NCI-H524 (cell line): ENCODE measurements at places on chromosomes 2 and 18.

- no peak for DNase-seq
Measured at GRCh38 chr2:88933091-88933490, 241.6 kb downstream of the RPIA start.

DNA sequence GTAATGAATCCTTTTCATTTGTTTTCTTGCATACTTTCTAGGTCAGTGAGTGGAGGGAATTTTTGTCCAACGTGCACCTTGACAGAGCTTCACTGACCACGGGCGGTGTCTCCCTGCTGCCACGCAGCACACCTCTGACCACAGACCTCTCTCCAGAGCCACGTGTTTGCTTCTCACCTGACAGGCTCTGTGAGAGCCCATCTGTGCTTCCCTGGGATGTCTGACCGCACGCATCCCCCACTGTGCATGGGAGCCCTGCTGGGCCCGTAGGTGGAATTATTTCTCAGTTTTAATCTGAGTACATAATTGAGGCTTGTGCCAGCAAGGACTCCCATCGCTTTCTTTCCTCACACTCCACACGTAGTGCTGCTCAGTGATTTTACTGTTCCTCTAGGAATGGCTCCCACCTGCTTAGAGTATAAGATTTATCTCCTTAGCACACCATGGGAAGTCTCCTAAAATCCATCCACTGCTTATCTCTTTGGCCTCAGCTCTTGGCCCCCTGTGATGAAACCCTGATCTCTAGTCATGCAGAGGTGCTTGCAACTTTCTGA lies 482.6 kb downstream of the TSN start:
- DNase-seq: peak; percentile 74

DNA sequence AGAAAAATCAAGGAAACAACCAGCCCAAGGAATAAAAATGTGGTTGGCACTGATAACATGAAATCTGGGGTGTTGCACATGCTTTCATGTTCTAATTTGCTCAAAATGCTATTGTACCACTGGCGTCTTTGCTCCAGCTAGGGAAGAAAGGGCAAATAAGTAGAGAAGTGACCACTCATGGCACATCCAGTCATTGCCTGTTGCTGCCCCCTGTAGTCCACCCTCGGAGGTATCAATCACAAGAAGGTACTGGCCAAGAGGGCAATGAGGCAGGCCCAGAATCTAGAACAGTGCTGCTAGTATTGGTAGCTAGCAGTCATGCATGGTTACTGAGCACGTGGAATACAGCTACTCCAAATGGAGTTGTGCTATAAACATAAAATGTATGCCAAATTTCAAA lies 213.4 kb downstream of the CDCA7 start:
- peak; percentile 14 for DNase-seq

DNA sequence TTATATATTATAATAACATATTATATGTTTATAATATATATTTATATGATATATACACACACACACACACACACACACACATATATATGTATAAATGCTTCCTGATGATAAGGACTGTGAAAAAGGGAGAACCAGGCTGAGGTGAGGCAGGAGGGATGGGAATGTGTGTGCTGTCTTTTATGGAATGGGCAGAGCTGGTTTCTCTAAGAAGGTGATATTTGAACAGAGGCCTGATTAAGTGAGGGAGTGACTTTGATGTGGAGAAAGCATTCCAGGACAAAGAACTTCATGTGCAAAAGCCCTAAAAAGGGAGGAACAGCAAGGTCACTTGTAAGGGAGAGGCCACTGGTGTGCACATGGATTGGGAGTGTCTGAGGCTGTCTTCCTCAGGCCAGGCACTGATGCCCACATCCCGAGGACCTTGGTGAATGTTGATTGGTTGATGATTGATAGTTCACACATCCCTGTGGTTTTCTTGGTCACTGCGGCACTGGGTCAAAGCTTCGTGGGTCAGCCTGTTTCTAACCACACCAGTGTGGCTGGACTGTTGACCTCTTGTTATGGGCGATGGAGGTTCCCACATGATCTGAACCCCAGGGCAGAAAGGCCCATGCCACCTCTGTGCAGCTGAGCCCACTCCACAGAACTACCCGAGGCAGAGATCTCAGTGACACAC lies 196.9 kb downstream of the MYCN start:
- DNase-seq: no peak

GRCh38 chr2:5867056-5867455 lies 174.9 kb downstream of the SOX11 start:
- no peak for DNase-seq

DNA sequence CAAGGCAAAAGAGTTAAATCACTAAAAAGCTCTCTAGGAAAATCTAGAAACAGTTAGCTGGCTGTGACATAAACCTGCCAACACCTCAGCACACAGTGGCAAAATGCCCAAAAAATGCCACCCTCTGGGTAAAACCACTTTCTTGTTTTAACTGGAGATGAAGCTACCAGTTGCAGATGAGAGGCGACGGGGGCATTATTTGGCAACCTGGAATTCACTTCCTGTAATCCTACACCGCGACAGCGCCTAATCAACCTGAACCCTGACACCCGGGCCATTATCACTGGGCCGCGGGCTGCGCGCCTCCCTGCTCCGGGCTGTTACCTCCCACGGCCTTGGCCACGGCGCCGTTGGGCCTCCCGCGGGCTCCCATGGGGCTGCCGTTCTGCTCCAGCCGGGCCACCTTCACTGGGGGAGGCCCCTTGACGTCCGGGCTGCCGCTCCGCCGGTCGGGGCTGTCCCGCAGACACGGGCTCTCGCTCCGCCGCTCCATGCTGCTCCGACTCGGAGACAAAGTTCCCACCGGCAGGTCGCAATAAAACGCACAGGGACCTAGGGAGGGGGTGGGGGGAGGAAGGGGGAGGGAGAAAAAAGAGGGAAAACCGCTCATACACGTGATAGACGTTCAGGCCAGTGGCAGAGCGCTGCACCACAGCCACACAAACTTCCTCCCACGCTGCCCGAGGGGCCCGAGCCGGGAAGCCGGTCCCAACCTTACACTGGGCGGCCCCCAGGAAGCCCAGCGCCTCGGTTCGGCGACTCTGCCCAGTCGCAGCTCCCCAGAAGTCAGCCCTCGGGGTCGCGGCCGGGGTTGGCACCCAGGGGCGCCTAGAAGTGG lies 2.0 kb downstream of the SATB2 start:
- DNase-seq: no peak

GRCh38 chr2:36406296-36406695 lies 50.7 kb downstream of the CRIM1 start:
- DNase-seq: no peak

- no peak for DNase-seq
Measured at GRCh38 chr2:6826081-6826913, 39.4 kb downstream of the CMPK2 start.

- no peak for DNase-seq
Measured at GRCh38 chr2:26941486-26941885, 29.0 kb upstream of the MAPRE3 start.

GRCh38 chr18:59048048-59048363 lies 91.7 kb upstream of the SEC11C start:
- no peak for DNase-seq

GRCh38 chr2:95271381-95271971 lies 2.8 kb upstream of the PROM2 start:
- DNase-seq: no peak

DNA sequence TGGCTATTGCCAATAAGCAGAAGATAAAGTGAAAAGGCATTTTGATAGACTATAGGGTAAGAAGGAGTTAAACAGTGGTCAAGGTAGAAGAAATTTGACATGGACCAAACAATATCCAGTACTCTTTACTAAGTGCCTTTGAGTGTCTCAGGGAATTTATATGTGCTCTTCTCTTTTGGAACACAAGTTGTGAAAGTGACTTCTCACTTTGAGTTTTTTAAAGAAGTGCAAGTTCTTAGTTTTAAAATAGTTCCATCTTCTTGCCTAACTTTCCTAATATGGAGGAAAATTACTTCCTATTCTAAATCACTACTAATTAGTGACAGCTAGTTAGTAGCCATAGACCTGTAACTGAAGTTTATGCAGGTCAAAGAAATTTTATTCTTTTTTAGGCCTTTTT lies 63.4 kb downstream of the AFTPH start:
- DNase-seq: no peak

DNA sequence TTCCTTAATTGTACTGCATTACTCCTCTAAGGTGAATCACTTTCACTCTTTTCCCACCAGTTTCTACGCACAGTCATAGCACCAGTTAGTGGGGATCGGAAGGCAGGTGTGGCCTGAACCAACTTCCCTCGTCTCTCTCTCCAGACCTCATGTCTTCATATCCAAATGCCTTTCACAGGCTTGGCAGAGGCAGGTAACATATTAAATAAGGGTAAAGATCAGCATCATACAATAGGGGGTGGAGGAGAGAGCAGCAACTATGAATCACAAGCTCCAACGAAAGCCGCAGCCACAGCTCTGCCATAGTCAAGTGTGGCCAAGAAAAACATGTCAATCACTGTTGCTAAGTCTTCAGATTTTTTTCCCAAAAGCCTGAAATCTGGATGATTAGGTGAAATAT lies 40.3 kb downstream of the AP1S3 start:
- DNase-seq: no peak

DNA sequence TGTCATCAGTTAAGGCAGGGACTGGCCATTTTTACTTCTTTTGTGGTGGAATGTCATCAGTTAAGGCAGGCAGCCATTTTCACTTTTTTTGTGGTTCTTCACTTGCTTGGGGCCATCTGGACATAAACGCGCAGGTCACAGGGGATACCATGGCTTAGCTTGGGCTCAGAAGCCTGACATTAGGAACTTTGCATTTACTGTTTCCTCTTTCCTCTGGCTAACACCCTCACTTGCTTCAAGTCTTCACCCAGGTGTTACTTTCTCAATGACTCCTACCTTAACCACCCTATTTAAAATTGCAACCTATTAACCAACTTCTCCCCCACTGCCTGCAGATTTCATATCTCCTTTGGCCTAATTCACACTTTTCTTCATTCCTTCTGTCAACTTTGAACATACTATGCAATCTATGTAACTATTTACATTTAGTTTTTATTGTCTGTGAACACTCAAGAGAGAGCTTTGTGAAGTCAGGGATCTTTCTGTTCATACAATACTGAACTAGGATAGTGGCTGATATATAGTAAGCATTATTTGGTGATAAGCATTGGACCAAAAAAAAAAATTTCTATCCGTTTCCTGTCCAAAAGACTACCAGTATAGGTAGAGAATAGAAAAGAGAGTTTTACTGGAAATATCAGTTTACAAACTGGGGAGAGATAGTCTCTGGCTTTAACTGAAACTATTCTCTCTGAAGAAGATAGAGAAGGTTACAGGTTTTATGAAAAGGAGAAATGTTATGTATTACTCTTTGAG lies 600.1 kb upstream of the ZNF804A start:
- DNase-seq: no peak

DNA sequence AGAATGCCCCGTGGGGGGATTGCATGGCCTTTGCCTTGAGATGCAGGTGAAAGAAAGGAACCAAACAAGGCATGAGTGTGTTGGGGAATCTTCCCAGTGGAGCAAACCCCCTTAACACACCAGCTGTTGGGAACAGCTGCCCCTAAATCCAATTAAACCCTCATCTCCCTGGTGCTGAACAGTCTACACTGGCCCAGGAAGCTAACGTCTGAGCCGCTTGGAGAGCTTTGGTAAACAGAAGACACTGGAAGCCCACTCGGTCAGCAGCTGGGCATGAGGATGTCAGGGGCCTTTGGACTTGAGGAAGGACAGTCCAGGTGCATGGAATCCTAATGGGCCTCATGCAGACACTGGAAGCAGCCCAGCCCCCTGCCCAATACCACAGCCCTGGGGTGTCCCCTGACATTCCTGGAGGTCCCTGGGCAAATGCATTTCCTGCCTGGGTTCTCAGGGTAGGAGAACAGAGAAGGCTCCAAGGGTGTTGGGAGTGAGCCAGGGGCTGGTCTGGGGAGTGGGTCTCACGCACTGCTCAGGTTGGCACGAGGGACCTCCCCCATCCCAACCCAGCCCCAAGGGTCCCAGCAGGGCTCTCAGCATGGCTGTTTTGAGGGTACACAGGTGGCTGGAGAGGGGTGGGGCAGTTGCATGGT lies 37.7 kb downstream of the GBX2 start:
- peak; percentile 81 for DNase-seq

- peak; percentile 16 for DNase-seq
Measured at GRCh38 chr2:75560768-75561565, at the start of gene EVA1A. Gene EVA1A (minus strand): TSS chr2:75560939. CDS start chr2:75518140, 42,799 bp downstream.

GRCh38 chr2:32777714-32778113 lies 149.9 kb downstream of the TTC27 start:
- no peak for DNase-seq

DNA sequence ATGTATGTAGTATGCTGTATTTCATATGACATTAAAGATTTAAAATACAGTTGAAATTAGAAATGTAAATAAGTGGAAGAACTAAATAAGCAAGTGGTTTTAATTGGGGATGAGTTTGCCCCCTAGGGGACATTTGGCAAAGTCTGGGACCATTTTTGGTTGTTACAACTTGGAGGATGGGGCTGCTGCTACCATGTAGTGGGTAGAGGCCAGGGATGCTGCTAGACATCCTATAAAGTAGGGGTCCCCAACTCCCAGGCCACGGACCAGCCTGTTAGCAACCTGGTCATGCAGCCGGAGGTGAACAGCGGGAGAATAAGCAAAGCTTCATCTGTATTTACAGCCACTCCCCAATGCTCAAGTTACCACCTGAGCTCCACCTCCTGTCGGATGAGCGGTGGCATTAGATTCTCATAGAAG lies 27.9 kb upstream of the ASNSD1 start:
- DNase-seq: no peak

DNA sequence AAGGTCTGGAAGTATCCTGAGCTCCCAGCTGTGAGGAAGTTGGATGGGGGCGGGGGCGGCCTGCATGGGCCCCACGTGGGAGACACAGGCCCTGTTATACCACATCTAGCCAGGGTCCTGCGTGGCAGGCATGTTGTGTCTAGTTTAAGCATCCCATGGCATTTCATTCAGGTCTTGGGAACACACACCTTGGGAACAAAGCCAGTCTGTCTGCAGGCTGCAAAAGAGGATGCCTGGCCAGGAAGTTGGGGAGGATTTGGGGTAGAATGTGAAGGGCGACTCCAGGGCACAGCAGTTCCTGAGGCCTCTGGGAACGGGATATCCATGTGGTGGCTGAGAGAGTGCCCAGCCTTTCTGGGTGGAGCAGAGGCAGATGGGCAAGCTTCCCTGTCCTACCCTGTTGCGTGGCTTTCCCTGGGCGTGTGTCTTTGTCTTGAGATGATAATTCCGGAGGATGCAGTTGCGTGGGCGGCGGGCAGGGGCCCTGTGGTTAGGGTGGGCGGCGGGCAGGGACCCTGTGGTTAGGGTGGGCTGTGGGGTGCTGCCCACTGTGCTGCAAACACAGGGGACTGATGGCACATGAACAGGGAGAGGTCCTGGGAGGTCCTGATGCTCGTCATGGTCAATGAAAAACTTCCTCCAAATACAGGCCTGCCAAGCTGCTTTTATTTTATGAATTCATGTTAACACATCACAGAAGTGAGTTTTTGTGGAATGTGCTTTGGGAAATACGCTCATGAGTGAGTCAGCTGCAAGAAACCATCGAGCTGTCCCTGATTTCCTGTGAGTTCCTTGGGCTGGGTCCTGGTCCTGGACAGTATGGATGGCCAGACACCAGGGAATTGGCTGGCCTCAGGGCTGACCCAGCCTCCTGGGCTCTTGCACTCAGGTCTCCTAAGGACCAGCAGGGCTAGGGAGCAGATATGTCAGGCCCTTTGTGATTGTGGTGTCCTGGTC lies 90.0 kb upstream of the HS6ST1 start:
- DNase-seq: no peak

- no peak for DNase-seq
Measured at GRCh38 chr2:219919506-219919905, 292.1 kb downstream of the SLC4A3 start.

- DNase-seq: no peak
Measured at GRCh38 chr2:18045230-18045629, 166.8 kb downstream of the KCNS3 start.
